CD4-positive, alpha-beta T cell treated with Interferon alpha-2 for 1 hour (primary cell): ENCODE measurements at places on chromosomes 11 and 22.

DNA sequence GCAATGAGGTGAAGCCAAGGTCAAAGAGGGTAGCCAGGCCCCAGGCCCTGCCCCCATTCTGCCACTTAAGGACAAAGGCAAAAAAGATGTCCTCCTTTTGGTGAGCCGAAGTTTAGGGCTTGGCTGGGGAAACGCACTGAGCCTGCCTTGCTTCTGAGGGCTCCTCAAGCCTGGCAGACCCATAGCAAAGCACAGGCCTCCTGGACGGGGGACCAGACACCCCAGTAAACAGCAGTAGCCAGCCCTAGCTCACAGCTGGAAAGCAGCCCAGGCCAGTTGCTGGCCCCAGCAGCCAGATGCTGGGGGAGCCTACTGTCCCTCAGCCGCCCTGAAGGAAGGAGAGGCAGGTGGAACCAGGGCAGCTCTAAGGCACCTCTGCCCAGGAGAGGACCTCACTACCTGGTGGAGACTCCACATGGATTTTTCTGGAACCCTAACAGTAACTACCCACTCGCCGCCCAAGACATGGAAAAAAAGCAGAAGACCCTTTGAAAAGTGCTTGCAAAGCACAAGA lies 3.8 kb upstream of the PYGM start:
- DNase-seq: no peak

DNA sequence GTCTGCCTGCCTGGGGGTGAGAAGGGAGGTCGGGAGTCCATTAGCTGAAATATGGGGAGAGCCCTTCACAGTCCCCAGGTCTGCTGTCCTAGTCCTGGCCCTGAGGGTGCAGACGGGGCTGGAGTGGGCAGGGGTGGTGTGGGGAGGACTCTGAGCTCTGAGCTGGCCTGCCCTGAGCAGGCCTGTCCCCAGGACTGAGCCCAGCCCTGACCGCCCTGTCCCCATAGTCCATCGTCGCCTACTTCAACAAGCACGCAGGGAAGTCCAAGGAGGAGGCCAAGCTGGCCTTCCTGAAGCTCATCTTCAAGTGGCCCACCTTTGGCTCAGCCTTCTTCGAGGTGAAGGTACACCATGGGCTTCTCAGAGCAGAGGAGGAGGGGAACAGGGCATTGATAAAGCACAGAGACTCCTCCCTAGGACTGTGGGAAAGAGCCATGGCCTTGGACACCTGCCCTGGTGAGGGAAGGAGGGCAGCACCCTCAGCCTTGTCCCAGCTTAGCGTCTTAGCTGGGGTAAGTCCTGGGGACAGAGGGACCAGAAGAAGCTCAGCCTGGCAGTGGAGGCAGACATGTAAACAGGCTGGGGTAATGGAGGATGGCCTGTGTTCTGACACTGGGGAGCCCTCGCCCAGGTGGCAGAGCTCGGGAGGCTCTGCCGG lies 83.7 kb downstream of the MYO7A start:
- no peak for DNase-seq

DNA sequence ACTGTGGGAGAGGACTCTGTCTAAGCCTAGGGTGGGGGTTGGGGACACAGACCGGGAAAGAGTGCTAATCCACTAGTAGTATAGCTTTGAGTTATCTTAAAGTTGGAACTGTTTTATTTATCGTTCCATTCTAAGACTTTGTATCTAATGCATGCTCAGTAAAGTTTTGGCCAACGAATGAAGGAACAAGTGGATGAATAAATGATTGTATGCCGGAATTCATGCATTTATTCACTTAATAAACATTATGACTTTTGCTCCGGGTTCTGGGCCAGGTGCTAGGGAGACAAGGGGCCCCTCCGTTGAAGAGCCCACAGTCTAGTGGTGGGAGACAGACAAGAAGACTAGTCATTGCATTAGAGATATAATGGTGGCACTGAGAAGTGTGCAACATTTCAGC lies 645 bp downstream of the RNF121 start:
- DNase-seq: no peak

- DNase-seq: no peak
Observed at GRCh38 chr11:118166641-118167040, 9.8 kb downstream of the SCN2B start.

- no peak for DNase-seq
Observed at GRCh38 chr22:24247011-24247507, 2.2 kb upstream of the GGT5 start.

DNA sequence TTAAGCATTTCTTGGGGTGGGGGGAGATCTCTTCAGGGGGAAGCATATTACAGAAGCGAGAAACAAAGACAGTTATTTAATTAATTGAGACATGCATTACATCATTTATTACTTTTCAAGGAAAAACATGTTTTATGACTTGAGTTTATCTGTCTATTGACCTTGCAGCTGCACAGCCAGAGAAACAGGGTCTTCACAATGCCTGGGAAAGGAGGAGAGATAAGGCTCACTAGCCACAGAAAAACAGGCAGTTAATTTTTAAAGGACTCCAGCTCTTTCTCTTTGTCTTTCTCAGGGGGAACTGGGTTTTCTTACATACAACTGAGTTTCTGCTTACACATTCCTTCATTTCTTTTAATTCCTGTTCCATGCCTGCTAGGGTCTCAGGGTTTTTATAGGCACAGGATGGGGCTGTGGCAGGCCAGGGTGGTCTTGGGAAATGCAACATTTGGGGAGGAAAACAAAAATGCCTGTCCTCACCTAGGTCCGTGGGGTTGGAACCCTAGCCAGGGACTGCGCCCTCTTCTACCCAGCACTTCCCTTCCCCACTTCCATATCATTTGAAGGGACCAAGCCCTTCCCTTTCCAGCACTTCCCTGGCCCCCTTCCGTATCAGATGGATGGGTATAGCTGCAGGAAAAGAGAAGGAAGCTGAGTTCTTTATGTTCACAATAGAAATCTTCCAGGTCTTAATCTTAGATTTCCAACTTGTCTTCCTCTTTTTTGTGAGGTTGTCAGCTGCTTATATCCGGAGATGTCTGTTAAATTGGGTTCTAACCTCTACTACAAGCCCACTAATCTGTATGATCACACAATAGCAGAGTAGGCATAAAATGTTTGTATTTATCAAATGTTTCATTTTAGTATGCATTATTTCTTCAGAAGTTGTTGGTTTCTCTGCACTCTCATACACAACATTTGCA lies 38.3 kb downstream of the BIRC2 start:
- no peak for DNase-seq

- no peak for DNase-seq
Observed at GRCh38 chr11:60370811-60371298, 7.5 kb upstream of the MS4A7 start.

DNA sequence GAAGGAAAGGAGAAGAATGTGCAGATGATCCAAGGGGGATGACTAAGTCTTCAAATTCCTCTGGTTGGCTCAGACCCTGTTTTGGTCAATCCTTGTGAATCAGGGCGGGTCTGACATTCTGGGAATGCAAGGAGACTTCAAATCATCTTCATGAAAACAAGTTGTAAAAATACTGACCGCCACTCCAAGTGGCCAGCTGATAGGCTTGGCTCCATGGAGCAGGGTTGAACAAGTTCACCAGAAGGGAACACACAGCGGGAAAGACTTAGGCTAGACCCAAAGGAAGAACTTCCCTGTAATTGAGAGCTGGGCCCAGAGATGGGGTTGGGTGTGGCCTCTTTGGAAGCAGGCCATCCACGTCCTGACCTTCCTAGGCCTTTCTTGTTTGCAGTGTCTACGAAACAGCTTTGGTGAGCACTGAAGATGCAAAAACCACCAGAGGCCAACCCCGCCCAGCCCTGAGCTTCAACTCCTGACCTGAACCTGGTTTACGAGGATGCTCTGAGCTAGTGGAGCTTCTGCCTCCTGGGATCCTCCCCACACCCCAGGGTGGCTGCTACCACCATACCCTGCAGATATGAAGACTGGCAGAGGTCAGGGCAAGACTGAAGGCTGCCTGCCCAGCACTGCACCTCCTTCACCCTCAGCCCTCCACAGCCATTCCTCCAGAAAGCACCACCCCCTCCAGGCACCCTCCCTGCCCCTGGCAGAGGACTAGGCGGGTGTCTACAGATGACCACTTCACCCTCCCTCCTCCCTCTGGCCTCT lies 26.1 kb downstream of the GDPD5 start:
- DNase-seq: no peak

DNA sequence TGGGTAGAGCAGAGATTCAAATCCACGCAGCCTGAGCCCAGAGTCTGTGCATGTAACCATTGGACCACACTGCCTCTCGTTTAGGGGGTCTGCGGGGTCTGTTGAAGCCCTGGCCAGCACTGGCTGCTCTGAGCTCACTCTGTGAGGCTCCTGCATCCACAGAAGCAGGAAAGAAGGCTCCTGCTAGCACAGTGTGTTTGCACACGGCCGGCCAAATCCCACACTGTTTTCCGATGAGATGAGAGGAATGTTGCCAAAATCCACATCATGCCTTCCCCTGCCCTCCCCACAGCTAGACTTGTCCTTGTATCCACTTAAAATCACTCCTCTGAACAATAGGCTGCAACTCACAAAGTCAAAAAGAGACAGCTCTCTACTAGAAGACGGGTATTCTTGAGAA lies 10.6 kb upstream of the SLC22A12 start:
- DNase-seq: no peak

GRCh38 chr11:47955061-47955755 lies 25.2 kb upstream of the PTPRJ start:
- no peak for DNase-seq

- no peak for DNase-seq
Observed at GRCh38 chr11:103807806-103808205, 228.6 kb upstream of the DDI1 start.

DNA sequence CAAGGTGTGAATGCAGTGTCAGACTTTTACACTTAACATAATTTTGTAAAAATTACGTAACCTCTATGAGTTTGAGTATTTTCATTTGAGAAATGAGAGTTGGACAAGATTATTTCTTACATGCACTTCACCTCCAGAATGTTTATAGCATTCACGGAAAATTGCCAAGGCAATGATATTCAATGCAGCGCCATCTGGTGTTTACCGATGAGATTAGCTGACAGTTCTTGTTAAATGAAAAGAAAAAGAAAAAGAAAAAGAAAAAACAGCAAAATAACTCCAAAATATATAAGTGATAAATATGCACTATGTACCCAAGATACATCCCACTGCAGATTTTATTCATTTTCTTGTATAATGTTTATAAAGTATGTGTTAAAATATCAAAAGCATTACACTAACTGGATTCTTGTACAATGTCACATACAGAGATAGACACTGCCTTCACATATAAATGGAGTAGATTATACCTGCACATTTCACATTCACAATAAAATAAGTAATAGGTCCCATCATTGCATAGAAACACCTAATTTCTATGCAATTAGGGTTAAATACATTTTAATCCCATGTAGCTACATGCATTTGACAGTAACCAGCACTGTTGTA lies 976.3 kb upstream of the FAT3 start:
- DNase-seq: no peak

DNA sequence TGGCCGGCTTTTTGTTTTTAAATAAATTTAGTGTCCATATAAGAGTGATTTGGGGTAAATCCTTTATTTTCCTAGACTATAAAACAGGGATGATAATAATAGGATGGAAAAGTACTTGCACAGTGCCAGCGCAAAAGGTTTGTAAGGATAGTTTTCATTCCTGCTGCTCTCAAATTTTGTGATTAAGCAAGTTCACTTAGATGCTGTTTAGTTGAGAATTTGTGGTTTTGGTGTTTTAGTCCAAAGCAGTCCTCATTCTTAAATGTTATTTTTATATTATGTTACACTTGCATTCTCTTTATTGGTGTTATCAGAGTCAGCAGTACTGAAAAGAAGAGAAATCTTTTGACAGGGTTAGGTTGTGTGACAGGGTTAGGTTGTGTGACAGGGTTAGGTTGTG lies 47.9 kb downstream of the PPP6R3 start:
- DNase-seq: no peak

- DNase-seq: no peak
Observed at GRCh38 chr11:72668629-72669347, 5.4 kb downstream of the PDE2A start.

GRCh38 chr11:1119604-1120146 lies 38.1 kb upstream of the MUC5AC start:
- no peak for DNase-seq

- DNase-seq: no peak
Observed at GRCh38 chr22:41821471-41822316, 11.2 kb upstream of the SREBF2 start.

DNA sequence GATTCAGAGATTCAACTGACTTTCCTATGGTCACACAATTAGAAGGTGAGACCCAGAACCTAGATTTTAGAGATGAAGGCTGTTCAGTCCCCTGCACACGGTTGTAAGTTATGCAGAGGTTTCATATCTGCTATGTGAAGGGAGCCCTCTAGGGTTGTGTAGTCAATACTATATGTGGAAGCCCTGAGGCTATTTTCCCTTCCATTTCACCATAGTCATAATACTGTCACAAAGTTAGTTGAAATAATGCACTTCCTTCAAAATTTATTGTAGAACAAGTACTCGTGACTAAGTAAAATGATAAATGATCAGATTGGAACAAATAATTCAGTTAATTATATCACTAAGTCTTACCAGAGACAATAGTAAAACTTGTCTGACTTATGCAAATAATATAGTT lies 48.8 kb downstream of the ENDOD1 start:
- DNase-seq: peak; percentile 20
